ENCODE measurements at places on chromosomes 16 and 17.
A peak's percentile ranks its signal among the peaks of the same experiment; 100 is the strongest.

GRCh38 chr17:14513835-14514234 is 213.0 kb downstream of the HS3ST3B1 start:
- DNase-seq, result no peak

DNA sequence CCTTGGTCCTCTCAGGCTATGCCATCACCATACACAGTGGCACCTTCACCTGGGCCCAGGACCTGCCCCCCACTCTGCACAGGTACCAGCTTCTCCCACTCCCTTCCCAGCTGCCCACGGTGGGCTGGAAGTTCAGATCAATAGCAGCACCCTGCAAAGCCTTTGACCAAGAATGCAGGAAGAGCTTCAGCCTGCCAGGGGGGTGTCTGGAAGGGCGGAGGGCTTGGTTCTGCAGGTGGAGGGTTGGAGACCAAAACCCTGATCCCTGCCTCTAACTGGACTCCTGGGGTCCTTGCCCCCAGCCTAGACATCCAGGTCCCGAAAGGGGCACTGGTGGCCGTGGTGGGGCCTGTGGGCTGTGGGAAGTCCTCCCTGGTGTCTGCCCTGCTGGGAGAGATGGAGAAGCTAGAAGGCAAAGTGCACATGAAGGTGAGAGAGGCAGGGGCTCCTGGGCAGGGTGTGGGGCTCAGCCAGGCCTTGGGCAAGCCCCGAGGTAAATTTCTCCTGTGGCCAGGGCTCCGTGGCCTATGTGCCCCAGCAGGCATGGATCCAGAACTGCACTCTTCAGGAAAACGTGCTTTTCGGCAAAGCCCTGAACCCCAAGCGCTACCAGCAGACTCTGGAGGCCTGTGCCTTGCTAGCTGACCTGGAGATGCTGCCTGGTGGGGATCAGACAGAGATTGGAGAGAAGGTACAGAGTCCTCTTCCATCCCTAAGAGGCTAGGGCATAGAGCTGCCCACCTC is 34.3 kb downstream of the ABCC3 start:
- DNase-seq, result no peak

- peak; percentile 56 for DNase-seq
Observed at GRCh38 chr17:60154616-60155426, 5.0 kb downstream of the CA4 start.

- DNase-seq, result peak; percentile 96
Observed at GRCh38 chr17:39235555-39236449, 10.1 kb upstream of the STAC2 start.

DNA sequence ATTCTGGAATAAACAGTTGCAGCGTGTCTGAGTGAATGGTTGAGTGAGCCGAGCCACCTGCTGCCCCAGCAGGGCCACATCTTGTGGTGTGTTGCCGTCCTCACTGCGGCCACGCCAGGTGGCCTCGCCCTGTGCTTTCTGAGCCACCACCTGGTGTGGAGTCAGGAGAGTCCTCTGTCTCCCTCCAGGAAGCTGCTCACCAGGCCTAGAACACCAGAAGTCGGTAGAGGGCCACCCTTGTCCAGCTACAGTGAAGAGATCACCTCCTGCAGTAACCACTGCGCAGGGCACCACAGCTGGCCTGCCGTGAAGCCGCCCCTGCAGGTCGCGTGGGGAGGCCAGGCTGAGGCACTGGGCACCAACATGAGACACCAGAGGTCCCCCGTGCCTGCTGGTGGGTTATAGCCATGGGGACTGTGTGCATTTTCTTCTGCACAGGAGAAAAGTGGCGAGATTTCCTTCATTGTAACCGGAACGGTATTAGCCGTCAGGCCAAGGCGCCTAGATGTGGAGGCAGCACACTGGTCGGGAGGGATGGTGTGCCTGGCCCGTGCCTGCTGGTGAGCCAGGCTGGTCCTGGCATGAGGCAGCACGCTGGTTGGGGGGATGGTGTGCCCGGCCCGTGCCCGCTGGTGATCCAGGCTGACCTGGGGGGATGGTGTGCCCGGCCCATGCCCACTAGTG is 28.9 kb upstream of the FOXK2 start:
- no peak for DNase-seq

DNA sequence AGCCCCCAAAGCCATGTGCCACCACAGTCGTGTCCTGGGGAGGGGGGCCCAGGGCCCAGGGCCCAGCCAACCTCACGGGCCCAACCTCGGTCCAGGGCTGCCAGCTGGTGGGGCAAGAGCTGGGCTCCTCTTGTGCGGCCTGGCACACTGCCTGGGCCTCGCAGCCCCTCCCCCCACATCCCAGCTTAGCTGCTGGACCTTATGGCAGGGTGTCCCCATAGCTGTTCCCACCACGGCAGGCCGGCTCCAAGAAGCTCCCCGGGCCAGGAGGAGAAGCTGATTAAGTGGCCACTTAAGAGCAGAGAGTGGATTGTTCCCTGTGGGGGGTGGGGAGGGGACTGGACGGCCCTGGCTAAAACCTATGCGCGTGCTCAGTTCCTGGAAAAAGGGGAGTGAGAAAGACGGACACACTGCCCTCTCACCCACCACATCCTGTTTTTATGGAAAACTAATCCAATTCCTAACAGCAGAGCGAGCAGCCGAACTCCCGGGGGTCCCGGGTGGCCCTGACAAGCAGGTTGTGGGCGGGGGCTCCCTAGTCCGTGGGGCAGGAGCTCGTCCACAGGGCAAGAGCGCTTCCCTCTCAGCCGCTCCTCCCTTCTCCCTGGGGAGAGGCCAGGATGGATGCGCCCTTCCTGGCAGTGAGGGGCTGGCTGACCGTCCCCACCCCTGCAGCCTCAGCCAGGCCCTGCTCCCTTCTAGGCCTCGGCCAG is 16.8 kb downstream of the PIEZO1 start:
- peak; percentile 38 for DNase-seq

DNA sequence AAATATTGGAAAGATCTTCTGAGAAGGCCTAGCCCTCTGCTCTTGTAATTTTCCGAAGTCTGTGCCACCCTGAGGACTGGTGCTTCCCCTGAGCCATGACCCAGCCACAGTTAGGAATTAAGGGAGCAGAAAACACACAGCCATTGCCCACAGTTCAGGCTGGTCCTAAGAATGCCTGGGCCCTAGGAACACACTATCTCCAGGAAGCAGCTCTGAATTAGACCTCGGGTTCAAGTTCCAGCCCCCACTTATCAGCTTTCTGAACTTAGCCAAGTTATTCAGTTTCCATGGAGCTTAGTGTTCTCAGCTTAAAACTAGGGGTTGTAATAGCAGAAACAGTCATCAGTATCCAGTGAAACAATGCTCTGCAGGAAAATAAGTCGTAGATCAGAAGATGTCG is 56.0 kb downstream of the CDH13 start:
- DNase-seq, result no peak

DNA sequence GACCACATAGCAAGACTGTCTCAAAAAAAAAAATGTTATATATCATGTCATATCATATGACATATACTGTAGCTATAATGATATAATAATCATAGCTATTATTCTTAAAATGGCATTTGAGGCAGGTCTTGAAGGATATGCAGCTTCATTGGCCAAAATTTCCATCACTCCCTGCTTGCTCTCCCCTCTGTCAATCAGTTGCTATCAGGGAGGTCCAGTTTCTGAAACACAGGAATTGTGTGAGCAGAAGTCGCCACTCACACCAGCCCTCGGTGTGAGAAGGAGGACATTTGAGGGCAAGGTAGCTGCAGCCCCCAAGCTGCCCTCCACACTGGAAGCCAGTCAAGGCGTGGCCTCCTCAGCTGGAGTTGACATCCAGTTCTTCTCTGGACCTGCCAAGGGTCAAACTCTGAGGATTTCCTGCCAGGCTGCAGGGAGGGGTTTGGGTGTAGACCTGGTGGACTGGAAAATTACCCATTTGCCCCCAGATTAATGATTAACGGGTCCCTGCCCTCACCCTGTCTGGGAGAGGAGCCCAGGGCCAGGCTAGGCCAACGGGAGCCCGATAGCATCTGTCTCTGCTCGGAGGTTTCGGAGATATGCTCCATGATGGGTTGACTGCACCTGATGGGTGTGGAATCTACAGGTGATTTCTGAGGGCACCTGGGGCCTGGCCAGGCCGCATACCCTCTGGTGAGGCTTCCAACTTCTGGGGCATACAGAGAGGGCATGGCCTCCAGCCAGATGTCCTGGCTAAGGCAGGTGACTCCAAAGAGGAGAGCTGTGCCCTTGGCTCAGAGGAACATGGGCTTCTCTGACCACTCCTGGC is 18.8 kb downstream of the WNT9B start:
- no peak for DNase-seq

DNA sequence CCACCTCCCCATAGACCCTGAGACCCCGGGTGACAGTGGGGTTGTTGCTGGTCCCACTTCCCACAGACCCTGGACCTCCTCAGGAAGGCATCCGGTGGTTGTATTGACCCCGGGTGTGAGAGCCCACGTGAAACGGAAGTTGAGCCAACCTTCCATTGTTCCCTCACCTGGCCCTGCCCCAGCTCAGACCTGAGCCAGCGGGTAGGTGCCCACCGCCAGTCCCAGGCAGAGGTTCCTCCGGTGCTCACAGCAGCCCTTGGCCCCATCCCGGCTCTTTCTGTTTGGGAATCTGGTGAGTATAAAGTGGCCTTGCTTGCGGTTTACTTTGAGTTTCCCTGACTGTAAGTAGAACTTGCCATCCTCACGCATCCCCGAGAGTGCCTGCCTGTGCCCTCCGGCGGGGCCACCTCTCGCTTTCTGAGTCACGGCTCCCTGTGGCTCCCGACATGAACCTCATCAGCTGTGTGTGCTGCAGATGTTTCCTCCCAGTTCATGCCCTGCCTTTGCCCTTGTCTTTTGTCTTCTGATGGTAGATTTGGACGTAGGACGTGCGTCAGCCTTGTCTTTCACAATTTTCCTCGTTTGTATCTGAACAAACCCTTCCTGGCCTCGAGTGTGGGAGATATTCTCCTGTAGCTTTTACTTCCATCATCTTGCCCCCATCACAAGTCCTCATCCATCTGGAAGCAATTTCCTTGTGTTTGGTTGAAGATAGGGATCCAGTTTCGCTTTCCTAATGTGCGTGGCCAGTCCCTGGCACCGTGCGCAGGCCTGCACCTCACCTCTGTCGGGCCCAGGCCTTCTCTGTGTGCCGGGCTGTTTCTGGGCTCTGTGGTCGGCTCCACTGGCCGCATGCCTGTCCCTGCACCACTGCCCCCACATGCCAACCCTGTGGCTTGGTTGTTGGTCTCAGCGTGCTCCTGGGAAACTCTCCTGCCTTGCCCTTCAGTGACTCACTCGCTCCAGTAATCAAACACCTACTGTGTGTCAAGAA is 76.0 kb downstream of the METRNL start:
- no peak for DNase-seq

GRCh38 chr17:40071313-40072039 is 8.7 kb downstream of the THRA start:
- DNase-seq, result no peak

DNA sequence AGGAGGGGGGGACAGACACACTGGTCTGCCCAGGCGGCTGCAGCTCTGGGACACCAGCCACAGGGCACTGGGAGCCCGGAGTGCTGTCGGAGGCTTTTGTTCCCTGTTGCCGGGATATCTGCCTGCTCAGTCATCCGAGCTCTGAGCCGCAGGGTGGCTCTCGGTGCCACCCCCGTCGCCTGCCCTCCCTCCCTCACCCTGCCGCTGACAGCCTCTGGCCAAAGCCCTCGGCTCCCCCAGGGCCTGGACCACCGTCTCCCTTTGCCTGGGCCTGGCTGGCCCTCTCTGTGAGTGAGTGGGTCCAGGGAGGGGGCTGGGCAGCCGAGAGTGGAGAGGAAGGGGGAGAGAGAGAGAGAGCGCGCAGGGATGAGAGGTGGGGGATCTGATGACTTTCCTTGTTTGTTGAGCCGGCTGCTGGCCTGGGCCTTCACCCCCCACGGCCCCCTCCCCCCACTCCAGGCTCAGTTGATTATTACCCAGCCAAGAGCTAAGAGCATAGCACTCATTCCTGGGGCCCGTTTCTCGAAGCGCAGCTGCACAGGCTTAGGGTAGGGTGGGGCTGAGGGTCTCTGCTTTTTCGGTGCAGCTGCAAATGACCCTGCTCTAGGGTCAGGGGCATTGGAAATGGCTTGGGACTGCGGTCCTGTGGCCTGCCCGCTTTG is 2.7 kb downstream of the FOXJ1 start:
- DNase-seq, result no peak

DNA sequence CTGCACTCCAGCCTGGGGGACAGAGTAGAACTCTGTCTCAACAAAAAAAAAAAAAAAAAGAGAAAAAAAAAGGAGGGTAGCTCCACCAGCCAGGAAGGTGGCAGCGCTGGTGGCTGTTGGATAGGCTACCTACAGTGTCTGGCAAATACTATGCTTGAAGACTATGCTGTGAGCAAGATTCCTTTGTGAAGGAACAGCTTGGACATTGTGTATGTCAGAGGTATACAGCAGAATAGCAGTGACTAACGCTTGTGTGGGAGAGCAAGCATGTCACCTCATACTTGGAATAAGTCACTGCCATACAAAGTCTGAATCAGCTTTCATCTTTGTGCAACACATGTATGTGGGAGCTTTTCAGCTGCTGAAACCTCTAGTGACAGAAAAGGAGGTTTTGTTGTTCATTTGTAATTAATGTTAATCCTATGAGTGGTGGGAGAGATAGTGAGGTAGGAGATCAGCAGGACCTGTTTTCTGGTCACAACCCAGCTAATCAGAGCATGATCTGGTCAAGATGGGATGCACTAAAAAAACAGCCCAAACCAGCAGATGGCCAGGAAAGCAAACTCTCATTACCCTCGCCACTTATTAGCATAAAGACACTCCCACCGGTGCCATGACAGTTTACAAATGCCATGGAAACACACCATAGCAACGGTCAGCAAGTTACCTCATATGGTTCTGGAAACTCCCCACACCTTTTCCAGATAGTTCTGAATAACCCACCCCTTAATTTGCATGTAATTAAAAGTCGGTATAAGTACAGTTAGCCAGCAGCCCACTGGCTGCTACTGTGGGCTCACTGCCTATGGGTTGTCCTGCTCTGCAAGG is 6.8 kb upstream of the ITGAD start:
- peak; percentile 69 for DNase-seq

DNA sequence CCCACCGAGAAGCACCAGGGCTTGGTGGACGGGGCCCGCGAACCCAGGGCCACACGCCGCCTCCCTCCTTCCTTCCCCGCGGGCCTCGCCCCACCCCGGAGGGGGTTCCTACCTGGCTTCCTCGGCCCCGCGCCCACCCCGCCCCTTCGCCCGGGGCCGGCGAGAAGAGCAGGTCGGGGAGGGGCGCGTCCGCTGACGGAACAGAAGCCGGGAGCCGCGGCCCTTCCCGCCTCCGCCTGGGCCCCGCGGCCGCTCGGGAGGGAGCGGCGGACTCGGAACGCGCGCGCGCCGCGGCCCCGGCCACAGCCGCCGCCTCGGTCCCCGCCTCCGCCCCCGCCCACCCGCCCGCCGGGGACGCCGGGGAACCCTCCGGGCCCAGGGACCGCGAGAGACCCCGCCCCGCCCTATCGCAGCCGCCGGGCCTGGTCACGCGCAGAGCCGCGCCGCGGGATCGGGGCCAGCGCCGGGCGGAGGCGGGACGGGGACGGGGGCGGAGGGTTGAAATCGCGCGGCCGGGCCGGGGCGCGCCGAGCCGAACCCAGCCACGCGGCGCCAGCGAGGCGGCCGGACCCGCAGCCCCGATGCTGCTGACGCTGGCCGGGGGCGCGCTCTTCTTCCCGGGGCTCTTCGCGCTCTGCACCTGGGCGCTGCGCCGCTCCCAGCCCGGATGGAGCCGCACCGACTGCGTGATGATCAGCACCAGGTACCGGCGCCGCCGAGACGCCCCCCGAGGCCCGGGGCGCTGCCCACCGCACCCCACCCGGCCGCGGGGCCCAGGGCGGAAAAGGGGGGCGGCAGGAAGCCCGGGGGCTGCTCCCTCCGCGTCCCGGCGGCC is at the start of gene TLCD3A:
TLCD3A (plus strand) TSS at position 530 of the 835 bp plus-strand sequence; CDS start at position 582, 52 bp downstream.
- no peak for DNase-seq
